ENCODE measurements at places on chromosomes 11 and 22. TPM values are rescaled to one million over a fixed set of nuclear protein-coding genes. Genes with fewer than 3 reads are reported as not detected.
A peak's percentile ranks its signal among the peaks of the same experiment; 100 is the strongest.

GRCh38 chr11:118699506-118700220 lies 20.2 kb upstream of the TREH start:
- DNase-seq = peak; percentile 73
- H3K4me3 ChIP-seq = no peak overlapping the region
- H3K4me1 ChIP-seq = peaks cover 22% of the 10 kb centered on the region

Gene GGTLC2
- total RNA-seq = not detected

Gene UBQLN3
- total RNA-seq = not detected

DNA sequence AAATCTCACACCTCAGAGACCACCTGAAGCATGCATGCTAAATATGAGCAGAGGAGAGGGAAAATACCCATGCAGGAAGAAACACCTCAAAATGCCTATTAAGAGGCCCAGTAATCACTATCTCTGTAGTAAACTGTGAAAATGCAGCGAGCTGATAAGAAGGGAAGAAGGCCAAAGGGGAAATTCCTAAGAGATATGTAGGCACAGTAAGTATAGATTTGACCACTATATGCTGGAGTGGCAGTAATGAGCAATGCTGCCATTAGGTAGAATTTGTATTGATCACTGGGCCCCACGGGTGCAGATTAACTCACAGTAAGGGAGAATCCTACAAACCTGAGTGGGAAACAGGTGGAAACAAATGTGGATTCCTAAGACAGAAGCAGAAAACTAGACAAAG lies 1813.1 kb upstream of the RAG2 start:
- H3K36me3 ChIP-seq = no peaks in the 10 kb centered on the region
- H3K4me1 ChIP-seq = no peaks in the 10 kb centered on the region
- H3K27ac ChIP-seq = no peak overlapping the region
- no peak for DNase-seq
- H3K27me3 ChIP-seq = no peaks in the 10 kb centered on the region
- no peak overlapping the region for H3K4me3 ChIP-seq

DNA sequence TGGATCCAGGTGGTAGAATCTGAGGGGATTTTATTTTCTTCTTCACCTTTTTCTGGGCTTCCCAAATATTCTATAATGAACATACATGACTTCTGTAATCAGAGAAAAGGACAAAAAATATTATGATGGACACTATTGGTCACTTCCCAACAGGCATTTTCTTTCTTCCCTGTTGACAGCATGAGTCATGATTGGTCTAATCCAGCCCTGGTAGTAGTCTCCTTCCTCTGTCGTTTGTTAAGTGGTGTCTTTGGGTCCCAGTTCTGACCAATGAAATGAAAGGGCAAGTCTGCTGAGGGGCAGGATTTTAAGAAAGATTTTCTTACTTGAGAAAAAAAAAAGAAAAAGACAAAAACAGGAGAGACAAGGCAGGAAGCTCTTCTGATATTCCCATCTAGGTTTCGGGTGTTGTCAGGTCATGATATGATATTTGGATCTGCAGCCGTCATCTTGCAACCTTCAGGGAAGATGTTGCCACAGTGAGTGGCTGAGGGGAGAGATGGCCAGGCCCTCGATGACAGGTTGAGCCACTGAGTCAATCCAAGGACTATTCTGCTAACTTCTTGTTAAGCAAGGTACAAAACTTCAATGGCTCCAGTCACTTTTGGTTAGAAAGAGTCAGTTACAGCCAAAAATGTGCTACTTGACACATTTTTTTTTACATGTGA lies 23.3 kb upstream of the PLEKHB1 start:
- peaks cover 2% of the 10 kb centered on the region for H3K4me1 ChIP-seq
- no peak for DNase-seq
- H3K36me3 ChIP-seq = no peaks in the 10 kb centered on the region
- no peak overlapping the region for H3K4me3 ChIP-seq
- peaks cover 25% of the 10 kb centered on the region for H3K27me3 ChIP-seq

DNA sequence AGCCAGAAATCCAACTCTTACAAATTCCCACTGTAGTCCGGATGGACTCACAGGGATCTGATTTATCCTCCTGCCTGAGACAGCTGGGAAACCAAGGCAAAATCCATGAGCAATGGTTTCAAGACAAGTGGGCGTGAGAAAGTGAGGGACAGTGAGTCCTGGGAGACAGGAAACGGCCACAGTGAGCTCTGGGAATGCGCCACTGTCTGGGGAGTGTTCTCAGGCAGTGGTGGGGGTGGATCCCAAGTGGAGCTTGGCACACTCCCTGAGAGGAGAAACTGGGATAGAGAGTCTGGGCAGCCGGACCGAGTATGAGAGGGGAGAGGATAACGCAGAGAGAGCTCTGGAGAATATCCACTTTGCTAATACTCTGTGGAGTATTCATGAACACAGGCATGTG lies 9.8 kb downstream of the IL17REL start:
- H3K4me3 ChIP-seq = no peak overlapping the region
- no peaks in the 10 kb centered on the region for H3K36me3 ChIP-seq
- peaks cover 5% of the 10 kb centered on the region for H3K27me3 ChIP-seq
- DNase-seq = no peak
- no peak overlapping the region for H3K27ac ChIP-seq

Gene VPREB1
- total RNA-seq = not detected

- H3K27me3 ChIP-seq = peaks cover 6% of the 10 kb centered on the region
- H3K27ac ChIP-seq = no peak overlapping the region
- no peaks in the 10 kb centered on the region for H3K4me1 ChIP-seq
- H3K4me3 ChIP-seq = no peak overlapping the region
- no peak for DNase-seq
- no peaks in the 10 kb centered on the region for H3K36me3 ChIP-seq
Observed at GRCh38 chr11:11186249-11186648, 166.8 kb downstream of the CSNK2A3 start.

DNA sequence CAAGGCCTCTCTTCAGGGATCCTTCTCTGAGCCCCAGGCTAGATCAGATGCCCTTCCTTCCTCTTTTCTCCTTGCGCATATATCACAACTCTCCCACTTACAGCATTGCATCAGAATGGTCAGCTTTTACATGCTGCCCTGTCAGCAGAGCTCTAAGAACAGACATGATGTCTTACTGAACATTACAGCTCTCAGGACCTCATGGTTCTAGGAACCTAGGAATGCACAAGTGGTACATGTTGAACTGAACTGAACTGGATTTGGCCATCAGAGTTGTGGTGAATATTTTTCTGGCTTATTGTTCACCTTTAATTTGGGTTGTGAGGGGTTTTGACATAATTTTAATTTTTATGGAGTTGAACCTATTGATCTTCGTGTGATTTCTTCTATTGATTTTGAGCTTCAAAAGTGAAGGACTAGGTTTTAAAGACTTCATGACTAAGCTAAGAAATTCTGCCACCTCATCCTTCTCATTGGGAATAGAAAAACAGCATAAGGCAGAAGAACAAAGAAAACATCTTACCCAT lies 37.7 kb upstream of the SPON1 start:
- peaks cover 58% of the 10 kb centered on the region for H3K4me1 ChIP-seq
- no peak overlapping the region for H3K4me3 ChIP-seq
- peaks cover 3% of the 10 kb centered on the region for H3K27me3 ChIP-seq

DNA sequence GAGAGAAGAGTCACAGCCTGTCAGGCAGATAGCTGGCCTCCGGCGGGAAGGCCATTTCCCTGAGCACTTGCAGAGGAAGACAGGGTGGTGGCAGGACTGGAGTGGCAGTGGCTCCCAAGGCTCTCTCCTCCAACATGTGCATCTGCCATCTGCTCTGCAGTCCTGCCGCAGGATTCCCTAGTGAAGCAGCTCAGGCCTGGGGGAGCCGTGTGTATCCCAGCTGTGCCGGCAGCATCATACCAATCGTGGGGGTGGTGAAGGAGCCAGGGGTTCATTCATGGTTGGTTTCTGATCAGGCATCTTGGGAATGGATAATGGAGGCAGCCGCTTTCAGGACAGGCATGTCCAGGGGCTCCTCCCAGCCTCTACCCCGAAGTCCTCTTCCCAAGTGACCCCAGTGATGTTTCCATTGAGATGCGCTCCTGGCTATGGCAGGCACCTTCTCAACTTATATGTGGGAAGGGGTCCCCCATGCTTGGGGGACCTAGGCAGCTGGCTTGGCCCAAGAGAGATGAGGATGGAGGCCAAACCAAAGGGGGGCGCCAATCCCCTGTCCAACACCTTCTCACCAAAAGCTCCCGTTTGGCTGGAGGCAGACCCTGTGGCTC lies 6.1 kb downstream of the TAGLN start:
- no peaks in the 10 kb centered on the region for H3K27me3 ChIP-seq
- no peak for DNase-seq
- H3K27ac ChIP-seq = no peak overlapping the region
- H3K36me3 ChIP-seq = peaks cover 24% of the 10 kb centered on the region
- H3K4me1 ChIP-seq = no peaks in the 10 kb centered on the region
- H3K4me3 ChIP-seq = no peak overlapping the region

DNA sequence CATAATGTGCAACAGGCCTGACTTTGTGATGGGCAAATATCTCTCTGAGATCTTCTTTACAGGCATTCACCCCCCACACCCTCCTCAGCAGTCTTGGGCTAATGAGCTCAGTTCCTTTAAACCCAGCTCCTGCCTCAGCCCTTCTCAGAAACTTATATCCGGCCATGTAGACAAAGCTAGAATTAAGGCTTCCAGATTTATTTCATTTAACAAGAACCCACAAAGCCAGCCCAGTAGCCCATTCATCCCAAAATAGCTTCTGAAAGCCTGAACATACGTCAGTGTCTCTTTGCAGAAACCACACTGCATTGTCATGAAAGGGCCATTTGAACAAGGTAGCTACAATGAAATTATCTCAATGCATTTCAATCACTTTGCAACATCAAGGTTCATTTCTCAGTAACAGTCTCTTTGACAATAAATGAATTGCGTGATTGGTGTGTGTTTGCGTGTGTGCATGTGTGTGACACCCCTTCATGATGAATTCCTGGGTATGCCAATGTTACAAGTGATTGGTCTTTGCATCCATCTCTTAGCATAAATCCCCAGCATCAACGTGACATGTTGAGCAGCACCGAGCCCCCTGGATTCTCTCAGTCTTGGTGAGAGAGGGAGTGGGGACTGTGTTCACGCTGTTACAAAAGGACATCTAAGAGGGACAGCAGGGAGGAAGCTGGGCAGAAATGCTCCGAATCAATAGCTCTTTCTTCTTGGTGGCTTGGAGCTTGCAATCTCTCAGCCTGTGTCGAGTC lies 299.6 kb downstream of the KIRREL3 start:
- DNase-seq = no peak
- H3K4me1 ChIP-seq = no peaks in the 10 kb centered on the region
- H3K27me3 ChIP-seq = no peaks in the 10 kb centered on the region
- H3K4me3 ChIP-seq = no peak overlapping the region
- H3K36me3 ChIP-seq = no peaks in the 10 kb centered on the region

DNA sequence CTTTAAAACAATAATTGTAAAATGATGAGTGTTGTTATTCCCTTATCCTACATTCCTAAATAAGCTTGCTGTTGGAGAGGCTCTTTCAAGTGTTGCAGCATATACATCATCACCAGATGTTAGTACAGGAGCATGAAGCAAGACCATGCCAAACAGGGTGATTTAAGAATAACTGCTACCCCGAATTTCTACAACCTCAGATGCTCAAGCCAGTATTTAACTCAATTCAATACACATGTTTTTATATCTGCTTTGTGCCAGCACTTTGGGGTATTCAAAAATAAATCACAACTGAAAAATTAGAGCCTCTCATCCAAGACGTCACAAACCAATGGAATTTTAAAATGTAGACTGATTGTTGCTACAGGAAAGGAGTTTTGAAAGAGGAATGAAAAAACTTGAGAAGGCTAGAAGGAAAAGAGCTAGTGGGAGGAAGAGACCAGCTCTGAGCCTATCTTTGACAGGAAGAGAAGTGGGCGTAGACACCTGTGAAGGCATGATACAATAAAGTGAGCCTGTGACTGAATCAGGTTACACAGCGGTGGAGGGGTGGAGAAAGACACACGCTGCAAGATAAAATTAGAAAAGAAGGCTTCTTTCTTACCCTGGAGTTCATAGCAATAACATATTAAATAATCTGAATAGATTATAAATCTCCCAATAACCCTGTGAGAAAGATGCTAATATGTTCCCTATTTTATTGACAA lies 95.8 kb downstream of the DLG2 start:
- no peaks in the 10 kb centered on the region for H3K27me3 ChIP-seq
- no peak overlapping the region for H3K4me3 ChIP-seq
- H3K36me3 ChIP-seq = no peaks in the 10 kb centered on the region
- no peak overlapping the region for H3K27ac ChIP-seq
- no peak for DNase-seq
- H3K4me1 ChIP-seq = no peaks in the 10 kb centered on the region

DNA sequence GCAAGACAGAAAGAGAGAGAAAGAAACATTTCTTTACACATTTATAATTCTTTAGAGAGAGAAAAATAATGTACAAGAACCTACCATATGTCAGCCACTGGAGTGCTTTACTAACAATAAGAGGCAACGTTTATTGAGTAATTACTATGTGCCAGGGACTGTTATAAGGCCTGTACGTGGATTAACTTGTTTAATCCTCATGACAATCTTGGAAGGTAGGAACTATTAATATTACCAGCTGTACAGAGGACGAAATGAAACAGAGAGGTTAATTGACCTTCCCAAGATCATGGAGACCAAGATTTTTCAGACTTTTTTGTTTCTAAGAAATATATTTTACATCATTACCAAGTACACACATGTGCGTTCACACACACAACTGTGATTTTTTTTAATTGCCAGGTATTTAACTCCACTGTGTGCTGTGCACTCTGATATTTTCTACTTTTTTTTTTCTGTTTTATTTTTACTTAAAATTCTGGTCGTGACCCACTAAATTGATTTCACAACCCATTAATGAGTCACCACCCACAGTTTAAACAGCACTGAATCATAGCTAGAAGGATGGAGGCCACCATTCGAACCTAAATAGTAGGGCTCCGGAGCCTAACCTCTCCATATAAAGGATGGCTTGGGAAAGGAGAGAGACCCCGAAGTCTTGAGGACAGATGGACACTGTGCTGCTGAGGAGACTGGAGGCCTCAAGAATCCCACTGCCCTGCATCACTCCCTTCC lies 21.4 kb downstream of the CREB3L1 start:
- DNase-seq = no peak
- H3K4me1 ChIP-seq = peaks cover 7% of the 10 kb centered on the region
- no peak overlapping the region for H3K27ac ChIP-seq
- H3K27me3 ChIP-seq = peaks cover 21% of the 10 kb centered on the region
- no peaks in the 10 kb centered on the region for H3K36me3 ChIP-seq

Gene PDGFB
- total RNA-seq = 0.18 TPM
